GOT3 (cell line): ENCODE measurements at places on chromosomes 6 and 20.

DNA sequence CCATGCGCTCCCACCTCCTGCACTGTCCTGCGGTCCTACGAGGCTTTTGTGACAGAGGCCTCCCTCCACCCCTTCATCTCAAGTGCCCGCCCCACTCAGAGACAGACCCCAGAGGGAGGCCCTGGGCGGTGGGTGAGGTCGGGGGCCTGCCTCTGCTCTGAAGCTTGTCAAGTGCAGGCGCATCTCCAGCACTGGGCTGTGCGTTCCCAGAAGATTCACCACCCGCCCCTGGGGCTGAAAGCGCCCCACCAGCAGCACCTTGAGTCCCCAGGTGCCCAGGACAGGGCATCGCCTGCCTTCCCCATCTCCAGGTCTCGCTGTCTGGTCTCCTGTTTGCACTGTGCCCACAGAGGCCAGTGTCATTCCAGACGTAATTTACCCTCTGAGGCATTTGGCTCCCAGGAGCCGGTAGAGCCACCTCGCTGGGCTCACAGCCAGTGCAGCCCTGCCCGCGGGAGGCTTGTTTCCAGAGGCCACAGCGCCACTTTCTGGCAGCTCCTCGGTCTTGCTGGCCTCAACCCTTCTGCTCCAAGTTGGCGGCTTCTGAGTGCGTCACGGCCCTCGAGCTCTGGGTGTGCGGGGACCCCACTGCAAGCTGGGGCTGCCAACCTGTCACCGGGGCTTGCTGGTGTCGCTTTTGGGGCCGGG, 191.1 kb downstream of the TAF4 start:
- DNase-seq = no peak

- DNase-seq = no peak
Observed at GRCh38 chr6:71222671-71223070, 65.9 kb upstream of the OGFRL1 start.

- no peak for DNase-seq
Observed at GRCh38 chr6:10837622-10837994, 731 bp downstream of the MAK start.

DNA sequence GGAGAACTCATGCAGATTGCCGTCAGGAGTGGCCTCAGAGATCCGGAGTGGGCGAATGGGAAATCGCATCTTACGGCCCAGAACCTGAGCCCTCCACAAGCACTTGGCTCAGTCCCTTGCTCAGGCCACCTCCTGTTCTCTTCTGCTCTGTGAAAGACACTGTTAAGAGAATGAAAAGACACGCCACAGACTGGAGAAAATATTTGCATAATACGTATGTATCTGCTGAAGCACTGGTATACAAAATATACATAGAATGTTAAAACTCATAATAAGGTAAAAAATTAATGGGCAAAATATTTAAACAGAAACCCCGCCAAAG, 838 bp upstream of the POM121L2 start:
- DNase-seq = no peak

DNA sequence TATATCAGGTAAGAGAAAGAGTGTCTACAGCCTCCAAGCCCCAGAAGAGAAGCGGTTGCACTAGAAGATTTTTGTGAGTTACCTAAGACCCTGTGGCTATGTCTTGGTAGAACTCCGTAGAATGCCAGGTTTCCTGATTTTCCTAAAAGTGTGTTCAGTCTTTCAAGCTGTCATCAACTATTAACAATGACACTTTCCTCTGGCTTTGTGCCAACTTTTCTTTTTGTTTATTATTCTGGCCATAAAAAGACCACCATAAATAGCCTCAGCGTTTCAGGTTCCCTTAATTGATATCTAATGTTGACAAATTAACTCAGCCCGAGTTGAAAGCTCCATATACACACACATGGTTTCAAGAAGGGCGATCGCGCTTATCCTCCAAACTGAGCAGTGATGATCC, 1.2 kb downstream of the PAK5 start:
- no peak for DNase-seq

DNA sequence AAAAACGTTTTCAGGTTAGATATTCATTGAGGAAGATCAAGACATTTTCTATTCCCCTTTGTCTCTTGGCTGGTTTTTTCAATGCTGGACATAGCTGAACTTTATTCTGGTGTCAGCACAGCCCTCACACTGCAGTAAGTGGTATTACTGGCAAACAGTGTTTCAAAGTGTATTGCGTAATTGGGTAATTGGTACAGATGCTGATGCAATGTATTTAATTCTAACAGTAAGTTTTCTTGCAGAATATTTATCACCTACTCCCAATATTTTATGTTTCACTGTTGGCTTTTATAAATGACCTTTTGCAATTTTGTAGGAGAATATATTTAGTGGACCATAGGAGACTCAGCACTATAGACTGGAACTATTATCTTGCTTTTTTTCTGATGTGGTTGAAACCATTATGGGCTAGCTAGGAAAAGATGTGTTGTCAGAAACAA, 287.6 kb upstream of the SOX4 start:
- no peak for DNase-seq

DNA sequence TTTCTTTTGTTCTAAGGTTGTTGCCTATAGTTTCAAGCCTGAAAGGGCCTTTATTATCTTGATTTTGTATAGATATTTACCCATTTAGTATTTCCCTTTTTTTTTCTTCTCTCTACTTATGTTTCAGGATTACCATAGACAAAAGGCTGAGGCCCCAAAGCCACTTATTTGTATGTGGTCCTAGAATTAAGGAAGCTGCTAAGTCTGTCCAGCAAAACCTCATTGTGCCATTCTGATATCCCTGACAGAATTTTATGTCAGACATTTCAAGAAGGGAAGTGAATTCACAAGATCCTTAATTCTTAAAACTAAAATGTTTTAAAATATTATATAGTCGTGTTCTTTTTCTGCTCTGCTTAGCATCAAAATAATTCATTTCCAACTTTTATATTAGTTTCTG, 6.9 kb downstream of the HAO1 start:
- DNase-seq = no peak
